ENCODE measurements at places on chromosomes 4 and X. TPM values are rescaled to one million over a fixed set of nuclear protein-coding genes. Genes with fewer than 3 reads are reported as not detected.

DNA sequence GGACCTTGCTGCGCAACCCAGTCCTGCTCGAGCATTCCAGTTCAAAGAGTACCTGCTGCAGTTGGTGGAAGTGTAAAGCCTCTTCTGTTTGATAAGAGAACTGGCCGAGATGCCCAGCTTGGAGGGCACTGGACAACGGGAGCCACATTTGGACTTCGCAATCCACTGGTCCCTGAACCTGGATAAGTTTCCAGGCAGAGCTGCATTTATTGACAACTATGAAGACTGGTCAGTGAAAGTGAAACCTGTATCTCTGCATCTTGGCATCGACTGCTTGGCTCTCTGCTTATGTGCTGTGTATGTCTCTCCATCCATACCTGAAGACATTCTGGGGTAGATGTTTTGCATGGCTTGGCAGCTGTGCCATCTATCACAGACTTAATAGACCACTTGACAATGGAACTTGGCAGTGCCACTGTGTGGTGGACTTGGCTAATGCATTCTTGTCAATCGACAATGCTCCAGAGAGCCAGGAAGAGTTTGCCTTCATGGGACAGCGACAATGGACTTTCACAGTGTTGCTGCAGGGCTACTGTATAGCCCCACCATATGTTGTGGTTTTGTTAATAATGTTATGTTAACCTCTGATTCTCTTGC lies 43.5 kb upstream of the ZBTB33 start:
- no peak for DNase-seq

GRCh38 chr4:164959896-164960295 lies 17.6 kb downstream of the TRIM61 start:
- DNase-seq, result peak; percentile 72

DNA sequence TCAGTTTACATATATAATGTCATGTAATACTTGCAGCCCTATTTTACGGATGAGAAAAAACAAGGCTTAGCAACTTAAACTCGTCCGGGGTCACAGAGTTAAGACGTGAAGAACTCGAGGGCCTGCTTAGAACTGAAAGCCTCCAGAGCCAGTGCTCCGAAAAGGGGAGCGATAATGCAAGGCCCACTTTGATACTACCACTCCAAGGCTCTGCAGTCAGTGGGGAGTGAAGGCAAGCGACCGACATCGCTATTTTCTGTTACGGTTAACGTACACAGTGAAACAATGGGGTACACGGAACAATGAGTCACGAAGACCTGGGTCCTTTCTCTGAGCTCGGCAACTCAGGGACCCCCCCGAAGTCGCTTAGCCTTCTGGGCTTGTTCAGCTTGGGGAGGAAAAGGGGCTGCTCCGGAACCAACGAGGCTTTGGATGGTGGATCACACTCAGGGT lies 965 bp downstream of the PPA2 start:
- DNase-seq, result no peak

GRCh38 chr4:171157462-171158082 lies 655.6 kb upstream of the GALNTL6 start:
- no peak for DNase-seq

- DNase-seq, result peak; percentile 96
Measured at GRCh38 chrX:150688911-150689451, 4.2 kb upstream of the MTMR1 start.

DNA sequence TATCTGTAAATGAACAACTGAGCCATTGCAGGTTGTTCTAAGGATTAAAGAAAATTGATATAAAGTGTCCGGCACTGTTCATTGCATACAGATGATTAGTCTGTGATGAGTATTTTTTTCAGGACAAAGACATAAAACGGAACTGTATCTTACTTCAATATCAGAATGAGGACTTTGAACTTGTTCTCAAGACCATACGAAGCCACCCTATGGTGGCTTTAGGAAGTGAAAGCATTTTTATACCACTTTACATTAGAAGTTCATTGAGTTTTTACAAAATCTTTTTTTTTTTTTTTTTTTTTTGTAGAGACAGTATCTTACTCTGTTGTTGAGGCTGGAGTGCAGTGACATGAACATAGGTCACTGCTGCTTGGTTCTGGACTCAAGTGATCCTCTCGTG lies 45.2 kb upstream of the TRIM2 start:
- DNase-seq, result no peak

DNA sequence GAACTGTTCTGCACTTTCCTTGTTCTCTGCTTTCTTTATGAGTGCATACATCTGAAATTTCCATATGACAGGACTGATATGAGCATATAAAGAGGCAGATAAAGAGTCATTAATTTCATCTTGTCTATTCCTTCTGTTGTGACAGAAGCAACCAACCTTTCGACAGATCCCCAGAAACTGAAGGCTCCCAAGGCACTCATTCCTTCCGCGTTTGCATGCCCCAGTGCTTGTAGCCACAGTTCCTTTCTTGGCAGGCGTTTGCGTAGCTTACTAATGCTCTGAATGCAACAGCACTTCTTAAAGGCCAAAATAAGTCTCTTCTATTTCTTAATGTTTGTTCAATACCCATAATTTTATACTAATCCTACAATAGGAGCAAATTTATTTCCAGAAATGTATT lies 94.0 kb upstream of the TBL1X start:
- no peak for DNase-seq

CDKL2 gene
- total RNA-seq, result 1.7 TPM

- DNase-seq, result peak; percentile 25
Measured at GRCh38 chr4:67087897-67088296, 457.4 kb downstream of the CENPC start.

- DNase-seq, result no peak
Measured at GRCh38 chrX:10570601-10571000, 49.8 kb downstream of the MID1 start.

GRCh38 chr4:34486461-34487363 lies 1757.6 kb downstream of the ARAP2 start:
- DNase-seq, result no peak

SH3TC1 gene
- 18.7 TPM for total RNA-seq

GSX2 gene
- total RNA-seq, result not detected

GRCh38 chr4:165154482-165154881 lies 41.8 kb upstream of the TMEM192 start:
- no peak for DNase-seq

- DNase-seq, result no peak
Measured at GRCh38 chrX:123983240-123983639, 21.7 kb downstream of the STAG2 start.

- no peak for DNase-seq
Measured at GRCh38 chrX:104282166-104282725, 27.5 kb upstream of the ESX1 start.

- DNase-seq, result no peak
Measured at GRCh38 chr4:113160548-113160947, 111.1 kb downstream of the ANK2 start.

TMEM271 gene
- not detected for total RNA-seq

- no peak for DNase-seq
Measured at GRCh38 chr4:22014222-22014741, 65.7 kb upstream of the KCNIP4 start.

DNA sequence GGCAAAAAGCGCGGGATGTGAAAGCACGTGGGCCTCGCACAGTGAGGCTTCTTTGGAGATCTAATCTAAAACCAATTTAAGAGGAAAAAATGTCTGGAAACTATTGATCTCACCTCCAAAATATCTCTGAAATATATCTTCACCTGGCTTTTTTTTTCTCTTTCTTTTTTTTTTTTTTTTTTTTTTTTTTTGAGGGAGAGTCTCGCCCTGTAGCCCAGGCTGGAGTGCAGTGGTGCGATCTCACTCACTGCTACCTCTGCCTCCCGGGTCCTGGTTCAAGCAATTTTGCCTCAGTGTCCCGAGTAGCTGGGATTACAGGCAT lies 383 bp upstream of the ZMAT1 start:
- no peak for DNase-seq

GRCh38 chr4:185955826-185956543 lies 113.0 kb upstream of the TLR3 start:
- peak; percentile 11 for DNase-seq

GAGE13 gene
- not detected for total RNA-seq

GRCh38 chr4:110134269-110134869 lies 64.0 kb downstream of the ELOVL6 start:
- no peak for DNase-seq

DNA sequence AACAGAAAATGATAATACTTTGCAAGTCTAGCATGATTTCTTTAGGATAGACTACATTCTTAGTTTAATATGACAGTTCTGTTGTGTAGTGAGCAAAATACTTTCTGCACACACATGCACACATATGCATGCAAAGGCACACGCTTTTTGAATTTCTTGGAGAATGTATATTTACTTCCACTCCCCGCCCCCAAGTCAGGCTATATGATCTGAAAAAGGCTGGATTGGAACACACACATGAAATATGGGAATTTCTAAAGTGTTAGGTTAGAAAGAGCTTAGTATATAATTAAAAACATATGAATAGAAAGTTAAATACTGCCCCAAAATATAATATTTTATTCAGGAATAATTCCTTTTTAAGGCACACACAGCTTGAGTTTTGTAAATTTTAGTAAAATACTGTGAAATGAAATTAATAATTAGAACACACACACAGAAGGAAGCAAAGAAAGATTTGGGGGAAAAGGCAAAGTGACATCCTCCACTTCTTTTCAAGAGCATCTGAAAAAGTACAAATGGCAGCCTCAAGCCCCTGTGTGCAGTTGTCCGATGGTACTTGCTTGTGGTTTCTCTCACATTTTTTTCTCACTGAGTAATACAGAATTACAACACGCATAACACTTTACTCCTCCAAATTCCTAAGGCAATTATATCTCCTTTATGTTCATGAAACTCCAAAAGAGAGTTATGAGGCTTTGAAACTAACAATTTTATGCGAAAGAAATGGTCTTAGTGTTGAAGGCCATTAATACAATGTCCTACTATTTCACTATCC lies 228.9 kb upstream of the ETNPPL start:
- peak; percentile 13 for DNase-seq

KCTD8 gene
- total RNA-seq, result 0.18 TPM

DNA sequence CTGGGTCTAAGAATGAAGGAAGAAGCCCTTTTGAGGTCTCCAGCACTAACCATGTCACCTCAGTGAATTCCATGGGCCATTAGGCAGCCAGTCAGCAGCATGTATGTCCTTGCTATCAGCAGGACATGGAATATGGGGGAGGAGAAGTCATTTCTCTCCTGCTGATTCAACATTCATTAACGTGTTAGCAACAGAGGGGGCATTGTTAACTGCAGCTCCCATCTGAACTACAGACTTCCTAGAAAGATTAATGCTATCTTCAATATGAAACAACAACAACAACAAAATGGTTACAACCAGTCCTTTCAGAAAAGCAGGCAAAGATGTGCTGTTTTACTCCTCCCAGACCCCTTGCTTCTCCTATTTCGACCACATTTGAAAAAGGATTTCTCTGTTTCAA lies 120.4 kb upstream of the SLC34A2 start:
- no peak for DNase-seq

VBP1 gene
- total RNA-seq, result 55.7 TPM

AMTN gene
- not detected for total RNA-seq

DNA sequence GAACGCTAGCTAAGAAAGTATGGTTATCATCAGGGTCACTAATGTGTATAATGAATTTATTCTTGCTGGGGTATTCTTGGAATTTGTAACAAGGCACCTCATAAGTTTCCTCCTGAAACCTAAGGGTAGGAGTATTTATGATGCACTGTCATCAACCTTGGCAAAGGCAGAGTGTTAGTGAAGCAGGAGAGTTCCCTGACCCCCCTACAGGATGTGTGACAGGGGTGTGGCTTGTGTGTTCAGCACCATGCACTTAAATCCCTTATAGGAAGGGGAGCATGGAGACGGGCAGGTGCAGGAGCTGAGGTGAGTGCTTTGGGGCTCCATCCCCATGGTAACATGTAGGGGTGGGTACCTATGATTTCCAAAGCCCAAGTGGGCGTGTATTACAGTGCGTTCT lies 237.7 kb downstream of the GALNTL6 start:
- DNase-seq, result no peak

POLN gene
- total RNA-seq, result 0.54 TPM

GRCh38 chr4:41212616-41213203 lies 1.6 kb downstream of the APBB2 start:
- DNase-seq, result peak; percentile 68

DNA sequence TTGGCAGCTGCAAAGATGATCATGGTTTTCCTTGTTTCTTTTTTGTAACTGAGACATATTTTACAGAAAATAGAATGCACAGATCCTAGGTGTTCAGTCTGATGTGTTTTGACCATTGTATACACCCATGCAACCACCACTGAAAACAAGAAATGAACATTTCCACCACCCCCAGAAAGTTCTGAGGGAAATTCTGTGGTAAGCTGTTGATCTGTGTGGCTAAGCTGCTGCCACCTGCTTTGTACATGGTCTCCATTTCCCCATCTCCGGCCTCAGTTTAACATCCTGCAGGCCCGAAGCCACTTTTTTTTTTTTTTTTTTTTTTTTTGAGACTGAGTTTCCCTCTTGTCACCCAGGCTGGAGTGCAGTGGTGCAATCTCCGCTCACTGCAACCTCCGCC lies 65.3 kb downstream of the NYX start:
- DNase-seq, result no peak

CCDC110 gene
- total RNA-seq, result 0.04 TPM

RHOXF2 gene
- total RNA-seq, result not detected

PDE5A gene
- 5.4 TPM for total RNA-seq

FBXL5 gene
- 59.8 TPM for total RNA-seq

DNA sequence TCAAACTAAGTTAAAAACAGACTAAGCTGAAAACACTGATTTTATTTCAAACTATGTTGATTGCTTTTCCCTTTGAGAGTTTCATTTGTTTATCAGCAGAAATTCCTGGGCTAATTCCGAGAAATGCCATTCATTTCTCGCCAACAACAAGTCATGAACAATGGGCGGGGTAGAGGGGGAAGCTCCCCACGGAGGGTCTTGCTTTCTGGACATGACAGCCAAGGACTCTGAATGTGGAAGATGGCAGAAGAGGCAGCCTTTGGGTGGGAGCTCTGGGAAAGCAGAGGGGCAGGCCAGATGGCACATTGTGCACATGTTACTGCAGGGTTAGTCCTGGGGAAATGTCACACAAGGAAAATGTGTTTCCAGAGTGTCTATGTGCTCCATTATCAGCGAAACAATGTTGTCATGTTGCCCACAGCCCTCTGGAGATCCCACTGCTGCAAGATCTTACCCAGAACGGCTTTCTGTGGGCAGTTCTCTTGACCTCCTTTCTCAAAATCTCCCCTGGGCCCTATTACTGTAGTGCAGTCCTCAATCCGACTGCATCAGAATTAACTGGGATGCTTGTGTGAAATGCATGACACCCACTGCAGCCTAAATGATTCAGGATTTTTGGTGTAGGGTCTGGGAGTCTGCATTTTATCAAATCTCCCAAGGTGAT lies 45.0 kb downstream of the CHRDL1 start:
- DNase-seq, result no peak

GRCh38 chrX:100870527-100870926 lies 3.6 kb downstream of the NOX1 start:
- no peak for DNase-seq

- no peak for DNase-seq
Measured at GRCh38 chr4:157806184-157806583, 366.6 kb downstream of the GASK1B start.

GRCh38 chr4:100049872-100050271 lies 99.8 kb upstream of the H2AZ1 start:
- DNase-seq, result peak; percentile 72

- DNase-seq, result no peak
Measured at GRCh38 chrX:11541510-11541909, 124.2 kb downstream of the ARHGAP6 start.
